ENCODE measurements at places on chromosomes 3 and 15. TPM values are rescaled to one million over a fixed set of nuclear protein-coding genes. Genes with fewer than 3 reads are reported as not detected.

DNA sequence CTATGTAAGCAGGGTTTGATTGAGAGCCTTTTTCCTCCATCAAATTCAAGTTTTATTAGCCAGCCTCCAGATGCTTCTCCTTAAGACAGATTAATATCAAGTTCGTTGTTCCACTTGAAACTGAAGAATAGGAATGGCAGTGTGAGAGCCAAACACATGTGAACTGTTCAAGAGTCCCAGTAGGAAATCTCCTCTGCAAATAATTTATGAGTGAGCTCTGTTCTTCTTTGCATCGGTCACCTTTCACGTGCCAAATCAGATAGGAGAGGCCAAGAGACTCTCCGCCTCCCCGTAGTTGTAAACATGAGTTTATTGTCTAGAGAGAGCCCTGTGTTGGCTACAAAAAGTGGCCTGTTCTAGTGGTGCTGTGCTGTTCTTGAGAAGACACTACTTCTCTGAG, 372.1 kb upstream of the NR2F2 start:
- no peak for DNase-seq

Gene CHRD
- total RNA-seq: 1.4 TPM

Gene CHST14
- 42.4 TPM for total RNA-seq

Gene LIPC
- total RNA-seq: not detected

Data from Panc1 (cell line).